Stimulated activated CD8-positive, alpha-beta memory T cell treated with anti-CD3 and anti-CD28 coated beads, Interleukin-2, amount 100 ng/mL, for 48 hours (primary cell): ENCODE measurements at places on chromosomes 1 and 21.

DNA sequence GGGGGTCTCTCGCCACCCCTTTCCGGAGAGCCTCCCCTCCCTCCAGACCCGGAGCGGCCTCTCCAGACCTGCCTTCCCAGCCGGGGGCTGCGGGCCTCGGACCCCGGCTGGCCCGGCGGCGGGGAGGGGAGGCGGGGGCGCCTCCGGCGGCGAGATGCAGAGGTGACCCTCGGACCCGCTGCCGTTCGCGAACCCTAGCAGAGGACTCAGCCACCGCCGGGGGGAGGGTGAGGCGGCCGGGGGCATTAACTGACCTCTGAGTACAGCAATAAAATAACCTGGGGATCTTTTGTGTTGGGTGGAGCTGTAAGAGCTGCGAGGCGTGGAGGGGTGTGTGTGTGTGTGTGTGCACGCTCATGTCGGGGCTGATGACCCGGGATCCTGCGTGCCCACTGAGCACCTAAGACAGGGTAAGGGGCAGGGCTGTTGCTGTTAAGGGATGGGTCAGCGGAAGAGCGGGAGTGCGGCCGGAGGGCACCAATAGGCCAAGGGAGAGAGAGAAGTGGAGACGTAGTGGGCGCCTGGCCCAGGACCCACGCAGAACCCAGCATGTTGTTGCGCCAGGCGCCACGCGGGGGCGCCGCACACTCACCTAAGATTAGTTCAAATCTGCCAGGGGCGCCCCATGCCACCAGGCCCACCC, 6.3 kb downstream of the HAPLN2 start:
- peak; percentile 52 for DNase-seq

DNA sequence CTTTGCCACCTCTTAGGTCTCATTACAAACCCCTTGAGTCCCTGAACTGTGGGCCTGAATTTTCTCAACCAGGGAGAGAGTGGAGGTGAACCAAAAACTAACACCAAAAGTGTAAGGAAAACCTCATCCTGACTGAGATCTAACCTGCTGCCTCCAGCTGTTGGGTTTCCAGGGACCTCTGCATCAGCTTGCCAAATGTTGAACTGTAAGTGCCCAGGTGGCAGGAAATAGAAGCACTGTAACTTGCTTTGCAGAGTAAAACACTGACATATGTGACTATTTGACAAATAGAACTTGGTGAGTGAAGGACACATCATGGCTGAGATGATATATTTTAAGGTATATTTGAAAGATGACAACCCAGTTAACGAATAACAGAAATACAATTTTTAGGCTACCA, 48.4 kb upstream of the NR5A2 start:
- DNase-seq: no peak

DNA sequence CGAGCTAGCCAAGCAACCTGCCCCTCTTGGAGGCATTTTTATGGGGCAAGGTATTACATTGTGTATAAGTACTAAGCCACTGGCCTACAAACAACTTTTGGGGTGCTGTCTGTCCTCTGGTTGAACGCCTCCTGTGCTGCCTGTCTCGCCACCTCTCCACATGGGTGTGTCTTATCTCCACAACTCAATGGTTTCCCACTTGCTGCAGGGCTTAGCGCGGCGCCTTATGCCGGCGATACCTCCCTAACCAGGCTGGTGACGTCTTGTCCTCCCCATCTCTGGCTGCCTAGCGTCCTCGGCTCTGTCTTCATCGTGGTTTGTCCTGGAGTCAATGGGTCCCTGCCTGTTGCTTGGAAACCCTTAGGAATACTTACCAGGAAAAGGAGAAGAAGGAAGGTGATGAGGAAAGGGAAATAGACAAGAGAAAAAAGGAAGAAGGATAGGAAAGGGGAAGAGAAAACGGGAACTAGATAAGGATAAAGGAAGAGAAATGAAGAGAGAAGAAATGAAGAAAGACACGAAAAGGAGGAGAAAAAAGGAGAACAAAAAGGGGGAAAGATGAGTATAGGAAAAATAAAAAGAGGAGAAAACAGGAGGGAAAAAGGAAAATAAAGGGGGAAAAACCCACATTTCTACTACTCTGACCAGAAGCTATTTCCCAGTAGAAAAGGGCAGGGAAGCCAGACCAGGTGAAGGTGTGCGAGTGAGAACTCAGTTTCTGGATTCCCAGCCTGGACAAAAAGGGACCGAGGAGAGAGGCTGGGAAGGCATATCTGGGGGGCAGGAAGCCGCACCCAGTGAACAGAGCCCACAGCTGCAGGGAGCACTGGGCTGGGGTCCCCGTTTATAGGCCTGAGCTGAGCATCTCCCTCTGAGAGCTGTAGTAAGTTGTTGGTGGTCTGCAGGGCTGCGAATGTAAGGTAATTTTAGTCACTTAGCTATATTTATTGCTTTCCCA, 86.2 kb downstream of the CLIC6 start:
- DNase-seq: no peak

GRCh38 chr1:54989473-54989872, 9.0 kb downstream of the TMEM61 start:
- DNase-seq: no peak

GRCh38 chr1:47209725-47210325, 20.0 kb upstream of the PDZK1IP1 start:
- no peak for DNase-seq

DNA sequence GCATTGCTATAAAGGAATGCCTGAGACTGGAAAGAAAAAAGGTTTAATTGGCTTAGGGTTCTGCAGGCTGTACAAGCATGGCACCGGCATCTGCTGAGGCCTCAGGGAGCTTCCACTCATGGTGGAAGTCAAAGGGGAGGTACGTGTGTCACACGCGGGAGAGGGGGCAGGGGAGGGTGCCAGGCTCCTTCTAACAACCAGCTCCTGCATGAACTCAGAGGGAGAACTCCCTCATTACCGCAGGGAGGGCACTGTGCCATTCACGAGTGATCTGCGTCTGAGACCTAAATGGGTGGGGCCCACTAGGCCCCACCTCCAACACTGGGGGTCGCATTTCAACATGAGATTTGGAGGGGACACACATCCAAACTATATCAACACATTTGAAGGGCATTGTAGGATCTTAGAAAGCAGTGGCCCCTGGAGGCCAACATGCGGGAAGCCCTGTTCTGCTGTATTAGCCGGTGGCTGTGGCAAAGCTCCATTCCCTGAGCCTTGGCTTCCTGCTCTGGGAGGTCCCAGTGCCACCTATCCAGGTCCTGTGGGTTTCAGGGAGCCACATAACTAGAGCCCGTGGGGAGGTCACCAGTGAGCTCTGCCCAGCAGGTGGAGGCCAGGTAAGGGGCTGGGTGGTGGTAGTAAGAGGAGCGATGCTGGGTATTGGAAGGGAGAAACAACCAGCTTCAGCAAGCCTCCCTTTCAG, 10.0 kb downstream of the WNT3A start:
- DNase-seq: no peak

GRCh38 chr1:81432059-81432458, 368.7 kb upstream of the ADGRL2 start:
- DNase-seq: no peak

DNA sequence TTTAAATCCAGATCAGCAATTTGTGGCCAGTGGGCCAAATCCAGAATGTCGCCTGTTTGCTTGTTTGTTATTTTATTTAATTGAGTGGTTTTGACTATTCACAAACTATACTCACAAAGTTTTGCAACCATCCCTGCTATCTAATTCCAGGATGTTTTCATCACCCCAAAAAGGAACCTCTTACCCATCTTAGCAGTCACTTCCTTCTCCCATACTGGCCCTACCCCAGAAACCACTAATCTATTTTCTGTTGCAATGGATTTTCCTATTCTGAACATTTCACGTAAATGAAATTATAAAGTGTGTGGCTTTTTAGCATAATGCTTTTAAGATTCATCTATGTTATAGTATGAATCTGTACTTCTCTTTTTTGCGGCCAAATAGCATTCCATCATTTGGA, 41.3 kb downstream of the WDTC1 start:
- no peak for DNase-seq

GRCh38 chr1:152143150-152143887, 15.7 kb downstream of the RPTN start:
- DNase-seq: peak; percentile 28

- DNase-seq: no peak
These were observed 68.5 kb downstream of the DYRK1A start for GRCh38 chr21:37435120-37435519.

- no peak for DNase-seq
These were observed 67.8 kb downstream of the PRRX1 start for GRCh38 chr1:170731566-170732251.

DNA sequence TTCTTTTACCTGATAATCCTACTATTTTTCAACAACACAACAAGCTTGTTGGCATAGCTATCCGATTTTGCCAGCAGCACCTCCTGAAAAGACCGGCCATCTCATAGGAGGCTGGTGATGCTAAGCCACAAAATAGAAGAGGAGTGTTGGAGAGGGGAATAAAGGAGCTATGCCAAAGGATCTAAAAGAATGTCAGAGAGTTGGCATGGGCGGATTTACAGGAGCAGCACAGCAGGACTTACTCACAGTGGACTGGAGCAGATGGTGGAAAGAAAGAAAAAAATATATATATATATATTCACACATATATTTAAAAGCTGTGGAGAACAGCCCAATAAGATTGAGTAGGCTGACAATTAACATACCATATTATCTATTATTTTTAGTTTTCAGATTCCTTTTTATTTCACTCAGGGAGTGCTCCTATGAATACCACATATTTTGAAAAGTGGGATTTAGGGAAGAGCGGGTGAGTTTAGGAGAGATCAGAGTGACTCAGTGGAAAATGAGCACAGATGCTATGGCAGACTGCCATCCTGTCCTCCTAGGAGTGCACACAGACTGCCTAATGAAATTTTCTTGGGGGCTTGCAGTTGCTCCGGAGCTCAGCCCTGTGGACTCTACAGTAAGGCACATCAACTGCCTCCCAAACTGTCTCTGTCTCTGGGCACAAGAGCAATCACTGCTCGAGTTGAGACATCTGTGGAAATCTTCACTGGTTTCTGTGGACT, 394.4 kb upstream of the CHRM3 start:
- DNase-seq: no peak

GRCh38 chr1:94769551-94769950, 50.6 kb upstream of the SLC44A3 start:
- no peak for DNase-seq

DNA sequence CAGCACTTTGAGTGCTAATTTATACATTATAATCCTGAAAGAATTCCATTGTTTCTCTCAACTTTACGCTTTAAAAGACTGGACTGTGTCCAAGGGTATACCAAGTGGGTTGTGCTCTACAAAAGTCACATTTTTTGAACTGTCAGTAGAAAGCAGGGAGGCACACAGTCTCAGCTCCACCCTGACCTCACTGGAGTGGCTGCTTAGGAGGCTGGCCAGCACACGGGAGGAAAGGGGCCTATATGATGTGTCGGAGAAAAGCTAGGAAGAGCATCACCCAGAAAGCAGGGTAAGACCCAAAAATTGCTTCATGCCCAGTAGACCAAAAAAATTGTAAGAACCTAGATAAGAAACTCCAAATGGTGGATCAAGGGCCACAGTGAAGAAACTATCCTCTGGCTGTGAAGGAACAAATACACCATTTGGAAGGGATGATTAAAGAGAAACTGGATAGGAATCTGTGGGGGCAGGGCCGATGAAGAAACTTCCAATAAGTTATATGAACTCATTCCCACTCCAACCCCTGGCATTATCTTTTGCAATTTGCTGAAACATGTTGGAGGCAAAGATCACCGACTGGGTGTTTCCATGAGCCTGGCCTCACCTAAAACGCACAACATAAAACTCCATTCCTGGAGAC, 1.9 kb downstream of the S100A10 start:
- no peak for DNase-seq

DNA sequence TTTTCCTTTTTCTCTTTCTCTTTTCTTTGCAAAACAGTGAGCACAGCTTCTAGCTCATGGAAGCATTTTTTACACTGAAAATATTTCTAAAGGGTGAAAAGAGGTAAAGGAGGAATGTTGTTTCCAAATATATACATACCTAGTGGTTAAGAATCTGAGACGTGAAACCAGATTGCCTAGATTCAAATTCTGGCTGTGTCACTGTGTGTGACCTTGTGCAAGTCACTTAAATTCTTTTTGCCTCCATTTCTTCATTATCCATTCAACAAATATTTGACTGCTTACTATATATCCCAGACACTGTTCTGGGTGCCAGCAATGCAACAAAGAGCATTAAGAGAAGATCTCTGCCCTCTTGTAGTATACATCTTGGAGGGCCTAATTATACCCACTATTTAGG, 53.3 kb downstream of the ZFYVE9 start:
- no peak for DNase-seq

- DNase-seq: no peak
These were observed 95.0 kb upstream of the NR5A2 start for GRCh38 chr1:199932462-199932861.

DNA sequence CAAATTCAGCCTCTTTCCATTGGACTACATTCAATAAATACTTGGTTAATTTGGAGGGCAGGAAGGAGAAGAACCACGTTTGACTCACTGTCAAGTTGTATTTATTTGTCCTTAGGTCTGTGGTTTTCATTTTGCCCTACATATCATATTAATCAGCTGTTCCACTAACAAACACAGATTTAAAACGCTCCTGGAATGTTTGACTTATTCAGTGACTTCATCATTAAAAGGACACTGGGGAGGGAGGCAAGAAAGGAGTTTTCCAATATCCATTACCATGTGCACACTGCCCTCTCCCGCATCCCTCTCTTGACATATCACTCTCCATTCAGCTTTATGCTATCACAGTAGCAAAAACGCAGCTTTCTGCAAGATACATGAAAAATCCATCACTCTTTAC, 98.2 kb upstream of the C1orf87 start:
- no peak for DNase-seq

- DNase-seq: no peak
These were observed 77.5 kb downstream of the BRINP2 start for GRCh38 chr1:177248258-177248657.

DNA sequence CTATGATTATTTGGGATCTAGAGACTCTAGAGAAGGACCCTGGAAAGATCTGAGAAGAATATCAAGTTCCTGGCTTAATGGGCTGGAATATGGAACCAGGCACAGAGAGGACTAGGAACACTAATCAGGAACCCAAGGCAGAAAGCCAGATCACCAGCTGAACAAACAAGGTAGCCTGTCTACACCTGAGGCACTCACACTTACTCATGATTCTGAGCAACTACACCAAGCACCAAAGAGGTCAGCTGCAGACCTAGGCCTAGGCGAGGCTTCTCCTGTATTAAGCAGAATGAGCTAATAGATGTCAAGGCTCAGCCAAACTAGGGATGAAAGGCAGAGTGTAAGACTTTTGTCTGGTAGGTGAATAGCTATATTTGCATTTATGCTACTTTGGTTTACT, 368.1 kb downstream of the LTN1 start:
- DNase-seq: no peak

- no peak for DNase-seq
These were observed 6.1 kb downstream of the SRM start for GRCh38 chr1:11053758-11054137.

GRCh38 chr1:11483581-11484320, 4.8 kb downstream of the DISP3 start:
- no peak for DNase-seq
